Fibroblast of pulmonary artery (primary cell): ENCODE measurements at places on chromosomes 7 and 10.

DNA sequence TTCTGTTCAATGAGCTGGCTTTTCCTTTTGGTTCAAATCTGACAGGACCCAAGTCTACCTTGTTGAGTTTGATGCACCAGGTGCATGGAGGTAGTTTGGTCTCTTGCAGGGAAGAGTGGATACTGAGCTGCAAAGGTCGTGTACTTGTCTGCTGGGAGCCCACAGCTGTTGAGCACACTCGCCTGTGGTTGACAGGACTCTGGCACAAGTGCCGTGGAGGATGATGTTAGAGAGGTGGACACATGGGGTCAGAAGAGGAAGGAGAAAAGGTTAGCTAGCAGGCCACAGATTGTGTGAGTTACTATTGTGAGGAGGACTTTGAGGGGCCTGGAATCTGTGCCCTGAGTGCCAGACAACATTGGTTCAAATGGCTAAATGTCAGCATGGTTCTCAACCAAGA, 197.3 kb downstream of the CREB5 start:
- DNase-seq = no peak

GRCh38 chr10:73907841-73908517, 3.0 kb upstream of the PLAU start:
- peak; percentile 57 for DNase-seq

DNA sequence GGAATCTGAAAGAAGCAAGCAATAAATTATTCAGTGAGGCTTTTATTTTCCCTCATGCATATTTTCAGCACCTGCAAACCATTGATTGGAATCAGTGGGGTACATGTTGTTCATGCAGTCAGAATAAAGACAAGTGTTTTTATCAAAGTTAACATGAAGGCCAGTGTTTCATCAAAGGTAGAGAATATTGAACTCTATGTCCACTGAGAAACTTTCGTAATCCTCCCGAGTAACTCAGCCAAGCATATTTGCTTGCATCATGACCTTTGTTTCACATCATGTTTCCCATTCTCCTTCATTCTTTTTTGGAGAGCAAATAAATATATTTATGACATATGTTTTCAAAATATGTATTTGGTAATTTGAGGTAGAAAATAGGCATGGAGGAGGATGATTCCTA, 663.1 kb downstream of the SH2D4B start:
- no peak for DNase-seq

DNA sequence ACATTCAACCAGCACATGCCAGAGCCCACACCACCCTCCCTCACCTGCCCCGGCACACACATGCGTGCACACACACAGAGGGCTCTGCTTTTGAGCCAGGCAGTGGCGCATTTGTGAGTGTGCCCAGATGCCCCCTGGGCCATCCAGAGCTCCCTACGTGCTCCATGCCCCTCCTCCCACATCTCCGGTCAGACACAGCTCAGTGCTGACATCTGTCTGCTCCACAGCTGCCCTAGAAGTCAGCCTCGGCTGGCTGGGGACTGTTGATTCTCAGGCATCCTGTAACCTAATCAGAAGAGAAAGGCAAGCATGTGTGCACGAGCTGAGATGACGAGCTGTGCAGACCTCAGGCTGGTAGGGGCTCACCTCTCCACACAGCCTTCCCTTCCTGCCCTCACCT, 135.1 kb downstream of the ZMIZ1 start:
- no peak for DNase-seq
